AG09319 (cell line): ENCODE measurements at places on chromosomes 5 and 9.

DNA sequence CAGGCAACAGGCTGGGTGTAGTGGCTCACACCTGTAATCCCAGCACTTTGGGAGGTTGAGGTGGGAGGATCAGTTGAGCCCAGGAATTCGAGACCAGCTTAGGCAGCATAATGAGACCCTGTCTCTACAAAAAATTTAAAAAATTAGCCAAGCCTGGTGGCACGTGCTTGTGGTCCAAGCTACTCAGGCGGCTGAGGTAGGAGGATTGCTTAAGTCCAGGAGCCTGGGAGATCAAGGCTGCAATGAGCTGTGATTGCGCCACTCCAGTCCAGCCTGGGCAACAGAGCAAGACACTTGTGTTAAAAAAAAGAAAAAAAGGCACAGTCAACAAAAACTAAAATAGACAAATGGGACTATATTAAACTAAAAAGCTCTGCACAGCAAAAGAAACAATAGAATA, 29.3 kb downstream of the ATP6V0E1 start:
- DNase-seq: no peak

- no peak for DNase-seq
Observed at GRCh38 chr9:29060041-29060440, 1486.8 kb upstream of the C9orf72 start.

DNA sequence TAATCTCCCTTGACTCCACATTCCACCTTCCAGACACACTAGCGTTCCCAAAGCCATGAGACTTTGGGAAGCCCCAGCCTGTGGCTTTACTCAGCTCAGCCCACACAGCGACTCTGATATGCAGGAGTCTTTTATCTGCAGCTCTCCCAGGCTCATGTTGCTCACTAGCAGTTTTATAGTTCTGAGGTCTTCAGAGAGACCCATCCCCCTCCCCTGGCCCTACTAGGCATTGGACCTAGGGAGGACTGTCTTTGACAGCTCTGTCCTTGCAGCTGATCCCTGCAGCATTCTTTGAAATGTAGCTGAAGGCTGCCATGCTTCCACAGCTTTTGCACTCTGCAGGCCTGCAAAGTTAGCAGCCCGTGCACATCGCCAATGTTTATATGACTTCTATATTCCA, 19.9 kb upstream of the CYLC2 start:
- DNase-seq: no peak

GRCh38 chr9:117823576-117823975, 119.4 kb downstream of the TLR4 start:
- DNase-seq: no peak

- no peak for DNase-seq
Observed at GRCh38 chr9:107571148-107571547, 81.6 kb upstream of the KLF4 start.

DNA sequence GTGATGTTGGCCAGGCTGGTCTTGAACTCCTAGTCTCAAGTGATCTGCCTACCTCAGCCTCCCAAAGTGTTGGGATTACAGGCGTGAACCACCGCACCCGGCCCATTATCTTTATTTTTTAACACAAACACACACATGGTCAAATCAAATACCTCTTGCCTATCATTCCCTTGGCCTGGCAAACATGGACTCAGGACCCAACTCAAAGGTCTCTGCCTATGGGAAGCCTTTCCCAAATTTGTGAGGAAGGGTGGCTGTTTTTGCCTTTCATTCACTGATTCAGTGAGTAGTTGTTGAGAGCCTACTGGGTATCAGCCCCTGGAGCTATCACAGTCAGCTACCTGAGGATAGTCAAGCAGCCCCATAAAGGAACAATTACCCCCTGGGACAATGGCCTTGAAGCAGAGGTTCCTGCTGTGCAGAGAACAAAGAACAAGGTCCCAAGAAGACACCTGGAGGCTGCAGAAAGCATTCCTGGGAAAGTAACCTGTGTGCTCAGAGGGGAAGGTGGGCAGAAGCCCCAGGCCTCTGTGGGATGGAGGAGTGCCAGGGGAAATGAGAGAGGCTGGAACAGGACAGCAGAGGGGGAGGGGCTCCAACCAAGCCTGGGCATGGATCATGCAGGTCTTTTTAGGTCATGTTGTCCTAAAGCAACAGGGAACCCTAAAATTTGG, 126.4 kb downstream of the CRB2 start:
- no peak for DNase-seq

DNA sequence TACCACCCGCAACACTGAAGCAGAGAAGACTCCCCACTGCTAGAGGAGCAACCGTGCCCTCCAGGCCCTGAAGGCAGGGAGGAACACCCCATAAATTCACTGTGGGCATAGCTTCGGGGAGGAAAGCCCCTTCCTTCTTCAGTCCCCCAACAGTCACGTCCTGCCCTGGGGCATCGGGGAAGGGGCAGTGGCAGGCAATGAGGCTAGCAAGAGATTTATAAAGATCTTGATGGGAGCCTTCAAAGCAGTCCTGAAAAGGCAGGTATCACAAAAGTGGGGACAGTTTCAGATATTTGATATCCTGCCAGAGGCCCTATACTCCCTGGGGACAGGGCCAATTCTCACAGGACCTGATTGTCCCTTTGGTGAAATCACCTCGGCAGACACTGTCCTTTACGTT, 16.9 kb upstream of the TRIM14 start:
- no peak for DNase-seq

GRCh38 chr5:16879650-16880049, 56.4 kb downstream of the MYO10 start:
- DNase-seq: no peak

GRCh38 chr5:93145767-93146166, 435.3 kb downstream of the NR2F1-AS1 start:
- DNase-seq: no peak

DNA sequence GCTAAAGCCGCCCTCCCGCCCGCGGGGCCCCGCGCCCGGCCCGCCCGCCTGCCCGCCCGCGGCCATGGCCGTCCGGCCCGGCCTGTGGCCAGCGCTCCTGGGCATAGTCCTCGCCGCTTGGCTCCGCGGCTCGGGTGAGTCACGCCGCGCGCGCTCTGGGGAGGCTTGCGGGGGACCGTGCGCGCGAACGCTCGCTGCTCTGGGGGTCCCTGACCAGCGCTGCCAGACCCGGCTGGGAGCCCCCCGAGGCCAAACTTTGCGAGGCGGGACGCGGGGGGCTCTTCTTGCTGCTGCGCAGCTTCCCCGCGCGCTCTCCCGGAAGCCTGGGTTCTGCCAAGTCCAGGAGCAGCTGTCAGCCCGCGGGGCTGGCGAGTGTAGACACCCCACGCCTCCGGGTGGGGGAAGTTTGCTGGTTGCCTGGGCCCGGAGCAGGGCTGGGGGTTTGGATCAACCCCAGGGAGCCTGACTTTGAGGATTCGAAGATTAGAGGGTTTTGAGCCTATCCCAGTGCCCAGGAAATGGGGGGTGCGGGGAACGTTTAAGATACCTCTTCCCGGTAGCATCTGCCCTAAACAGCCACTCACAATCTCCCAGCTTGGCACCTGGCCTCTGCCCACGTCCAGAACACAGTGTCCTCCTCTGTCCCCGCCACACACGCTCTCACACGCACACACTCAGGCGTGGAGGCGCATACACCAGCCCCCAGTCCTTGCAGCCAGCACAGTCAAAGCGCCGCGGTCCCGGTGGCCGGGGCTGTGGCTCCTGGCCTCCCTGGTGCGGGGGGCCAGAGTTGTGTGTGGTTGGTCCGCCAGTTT, 535 bp downstream of the UNC5A start:
- DNase-seq: no peak

DNA sequence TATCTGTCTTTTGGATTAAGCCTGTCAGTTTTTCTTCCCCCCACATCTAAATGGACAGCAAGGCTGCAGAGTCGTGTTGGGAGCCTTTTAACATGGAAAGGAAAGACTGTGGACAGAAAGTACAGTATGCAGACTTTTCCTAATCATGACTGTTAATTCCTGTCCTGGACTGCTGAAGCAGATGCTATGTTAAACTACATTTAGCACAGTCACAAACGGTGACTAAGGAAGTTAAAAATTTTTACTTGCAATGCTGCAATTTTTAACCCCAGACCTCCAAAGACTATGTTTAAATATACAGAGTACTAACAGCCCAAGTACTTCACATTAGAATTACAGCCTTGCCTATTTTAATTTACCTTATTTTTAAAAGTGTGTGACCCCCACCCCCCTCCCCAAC, 51.8 kb downstream of the ELAVL2 start:
- no peak for DNase-seq

DNA sequence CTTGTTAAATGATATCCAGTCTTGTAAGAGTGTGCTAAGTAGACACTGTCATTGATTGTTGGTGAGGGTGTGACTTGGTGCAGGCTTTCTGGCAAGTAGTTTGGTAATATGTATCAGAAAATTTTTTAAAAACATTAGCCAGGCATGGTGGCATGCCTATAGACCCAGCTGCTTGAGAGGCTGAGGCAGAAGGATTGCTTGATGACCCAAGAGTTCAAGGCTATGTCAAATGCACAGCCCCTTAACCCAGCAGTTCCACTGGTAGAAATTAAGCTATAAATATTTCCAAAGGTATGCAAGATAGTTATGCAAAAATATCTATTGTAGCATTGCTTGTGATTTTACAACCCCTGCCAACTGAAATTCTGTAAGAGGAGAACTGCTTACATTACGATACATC, 24.2 kb downstream of the ZBTB43 start:
- DNase-seq: no peak

- DNase-seq: no peak
Observed at GRCh38 chr9:21796768-21797167, 5.7 kb upstream of the MTAP start.

DNA sequence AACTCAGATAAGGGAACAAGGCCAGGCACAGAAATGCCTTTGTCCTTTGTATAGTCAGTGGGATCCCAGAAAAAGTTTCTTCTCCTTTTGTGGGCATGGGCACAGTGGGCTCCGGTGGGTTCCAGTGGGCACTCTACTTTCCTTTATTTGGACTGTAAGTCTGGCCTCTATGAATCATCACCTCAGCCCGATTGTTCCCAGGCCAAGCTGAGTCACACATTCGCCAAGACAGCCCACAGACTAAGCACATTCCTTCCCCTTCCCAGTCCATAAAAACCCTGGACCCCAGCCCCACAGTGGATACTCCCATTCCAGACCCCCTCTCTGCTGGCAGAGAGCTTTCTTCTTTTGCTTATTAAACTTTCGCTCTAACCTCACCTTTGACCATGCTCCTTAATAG, 165.0 kb downstream of the FBXL17 start:
- no peak for DNase-seq

GRCh38 chr5:36701085-36701698, 94.8 kb downstream of the SLC1A3 start:
- no peak for DNase-seq

GRCh38 chr5:135271533-135272310, 127.3 kb downstream of the MACROH2A1 start:
- DNase-seq: no peak

GRCh38 chr5:181105391-181106025, 25.5 kb downstream of the OR2V1 start:
- no peak for DNase-seq

GRCh38 chr5:135441919-135442318, 5.2 kb downstream of the DCANP1 start:
- no peak for DNase-seq

- DNase-seq: no peak
Observed at GRCh38 chr5:154359221-154359573, 86.6 kb upstream of the SAP30L start.

DNA sequence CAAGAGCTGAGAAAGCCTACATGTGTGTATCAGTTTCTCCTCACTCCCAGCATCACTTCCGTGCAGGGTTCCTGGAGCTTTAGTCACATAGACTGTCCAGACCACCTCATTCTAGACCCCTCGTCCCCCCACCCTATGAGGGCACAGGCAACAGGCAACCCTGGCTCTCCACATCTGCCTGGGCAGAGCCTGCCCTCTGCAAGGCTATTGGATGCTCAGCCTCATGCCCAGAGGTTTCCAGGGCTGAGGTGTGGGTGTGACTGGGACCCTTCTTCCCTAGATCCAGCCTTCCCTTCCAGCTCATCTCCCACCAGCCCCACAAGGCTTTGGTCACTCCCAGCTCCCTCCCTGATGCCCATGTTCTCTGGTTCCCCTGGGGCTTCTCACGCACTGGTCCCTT, 161.4 kb downstream of the PAX5 start:
- DNase-seq: no peak

GRCh38 chr5:135205632-135206349, 171.8 kb upstream of the PITX1 start:
- no peak for DNase-seq

DNA sequence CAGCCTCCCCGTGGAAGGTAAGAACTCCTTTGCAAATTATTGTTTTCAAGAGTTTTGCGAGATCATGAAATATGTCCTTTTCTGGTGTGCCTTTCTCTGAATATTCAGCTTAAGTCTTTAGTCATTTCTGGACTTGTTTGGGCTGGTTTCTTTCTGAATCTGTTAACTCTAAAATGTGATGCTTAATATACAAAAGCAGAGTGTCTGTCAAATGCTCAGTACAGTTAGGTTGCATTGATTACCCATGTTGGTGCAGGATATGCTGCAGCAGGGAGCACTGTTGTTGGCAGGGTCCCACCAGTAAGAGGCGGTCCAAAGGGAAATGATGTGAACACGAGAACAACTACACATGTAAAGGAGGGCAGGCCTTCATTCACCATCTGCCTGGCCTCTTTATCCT, 47.7 kb downstream of the SPTAN1 start:
- no peak for DNase-seq

- no peak for DNase-seq
Observed at GRCh38 chr5:17156463-17156862, 61.0 kb upstream of the BASP1 start.

DNA sequence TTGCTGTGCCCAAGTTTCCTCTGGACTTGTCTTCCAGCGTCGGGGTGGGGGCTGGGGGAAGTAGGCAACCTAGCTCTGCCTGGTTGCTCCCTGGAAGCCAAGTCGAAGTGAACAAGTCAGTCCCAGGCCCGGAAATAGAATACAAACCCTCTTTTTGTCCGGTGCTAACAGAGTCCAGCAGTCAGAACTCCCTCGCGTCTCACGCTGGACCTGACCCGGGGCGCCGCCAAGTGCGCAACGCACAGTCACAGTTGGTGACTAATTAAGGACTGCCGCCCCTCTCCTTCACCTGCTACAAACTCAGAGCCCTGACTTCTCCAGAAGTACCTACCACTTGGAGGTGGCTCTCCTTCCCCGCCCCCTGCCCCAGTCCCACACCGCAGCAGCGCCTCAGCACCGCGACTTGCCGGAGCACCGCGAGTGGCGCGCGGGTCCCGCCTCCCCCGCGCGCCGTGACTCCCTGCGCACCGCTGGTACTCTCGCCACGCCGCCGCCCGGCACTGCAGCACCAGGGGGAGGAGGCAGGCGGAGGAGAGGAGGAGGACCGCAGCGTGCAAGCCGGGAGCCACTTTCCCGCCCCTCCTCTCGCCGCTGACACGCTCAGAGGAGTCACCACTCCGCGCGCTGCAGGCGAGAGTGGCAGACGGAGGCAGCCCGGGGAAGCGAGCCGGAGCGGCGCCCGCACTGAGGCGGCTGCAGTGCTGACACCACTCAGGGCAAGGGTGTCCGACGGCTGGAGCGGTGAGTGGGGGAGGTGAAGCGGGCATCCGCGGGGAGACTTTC, at the start of gene SV2C:
Gene SV2C, plus strand, starts transcription at position 612 of the 783 bp plus-strand sequence. CDS start 48,368 bp downstream, outside the sequence.
- no peak for DNase-seq

DNA sequence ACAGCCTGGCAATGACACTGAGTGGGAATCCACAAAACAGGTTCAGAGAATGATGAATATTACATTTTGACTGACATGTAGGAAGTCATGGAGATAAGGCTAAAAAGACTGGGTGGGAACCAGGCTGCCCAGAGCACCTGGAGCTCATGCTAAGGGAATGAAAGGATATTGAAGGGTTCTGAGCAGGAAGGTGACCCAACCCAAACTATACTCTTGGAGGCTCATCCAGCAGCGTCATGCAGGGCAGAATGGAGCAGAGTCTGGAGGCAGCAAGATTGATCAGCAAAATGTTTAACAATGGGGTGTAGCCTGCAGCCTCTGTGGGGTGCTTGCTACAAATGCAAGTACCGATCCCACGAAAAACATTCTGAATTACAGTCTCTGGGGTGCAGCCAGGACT, 120.2 kb downstream of the PSD2 start:
- DNase-seq: no peak
